ENCODE measurements at places on chromosomes 6 and 20.

GRCh38 chr6:113385020-113385431 lies 472.1 kb upstream of the MARCKS start:
- DNase-seq = no peak

- no peak for DNase-seq
Measured at GRCh38 chr6:151566557-151566956, 72.7 kb downstream of the CCDC170 start.

DNA sequence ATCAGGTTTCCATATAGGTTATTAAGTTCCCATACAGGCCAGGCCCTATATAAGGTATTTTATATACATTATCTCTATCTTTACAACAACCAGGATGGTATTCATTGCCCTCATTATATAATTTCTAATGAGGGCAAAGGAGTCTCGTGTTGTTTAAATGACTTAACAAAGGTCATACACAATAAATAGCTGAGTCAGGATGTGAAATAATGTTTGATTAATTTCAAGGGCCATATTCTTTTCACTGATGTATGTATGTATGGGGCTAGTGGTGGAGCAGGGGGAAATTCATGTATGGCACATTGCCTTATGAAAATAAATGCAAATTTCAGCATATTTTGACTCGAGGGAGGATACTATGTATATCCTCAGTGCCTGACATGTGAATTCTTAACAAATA lies 200.7 kb downstream of the FAXC start:
- no peak for DNase-seq

- no peak for DNase-seq
Measured at GRCh38 chr20:38165089-38165965, at the start of gene TGM2. Gene TGM2, minus strand, starts transcription at chr20:38165270. Its CDS starts 72 bp downstream, at chr20:38165198.

GRCh38 chr6:15473741-15474161 lies 189.1 kb downstream of the DTNBP1 start:
- no peak for DNase-seq

DNA sequence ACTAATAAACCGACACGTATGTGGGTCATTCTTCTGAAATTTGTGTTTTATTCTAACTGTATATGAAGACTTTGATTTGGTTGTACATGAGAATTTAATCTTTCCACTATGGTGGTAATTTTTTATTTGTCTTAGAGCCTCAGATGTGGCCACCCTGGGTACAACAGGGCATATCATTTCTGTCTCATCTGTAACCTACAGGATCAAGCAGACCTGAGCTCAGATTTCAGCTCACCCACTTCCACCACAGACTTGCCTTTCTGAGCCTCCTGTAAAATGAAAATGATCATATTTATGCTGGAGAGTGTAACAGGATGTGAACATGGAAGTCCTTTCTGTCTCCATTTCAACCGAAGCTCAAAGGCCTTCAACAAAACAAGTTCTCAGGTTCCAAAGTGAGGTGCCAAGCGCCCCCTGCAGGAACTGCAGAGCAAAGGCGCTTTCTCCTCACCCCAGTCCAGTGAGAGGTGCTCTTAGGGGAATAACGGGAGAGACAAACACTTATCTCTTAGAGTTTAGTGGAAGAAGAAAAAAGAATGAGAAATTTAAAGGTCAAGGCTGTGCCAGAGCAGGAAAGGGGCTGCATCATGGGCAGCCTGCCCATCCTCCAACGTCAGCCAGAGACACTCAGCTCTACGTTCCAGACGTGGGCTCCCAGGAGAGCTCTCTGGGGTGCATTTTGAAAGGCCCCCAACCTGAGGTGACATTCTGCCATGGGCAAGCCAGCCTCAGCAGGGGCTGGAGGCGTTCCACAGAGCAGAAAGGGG lies 23.0 kb upstream of the CD24 start:
- DNase-seq = peak; percentile 5

DNA sequence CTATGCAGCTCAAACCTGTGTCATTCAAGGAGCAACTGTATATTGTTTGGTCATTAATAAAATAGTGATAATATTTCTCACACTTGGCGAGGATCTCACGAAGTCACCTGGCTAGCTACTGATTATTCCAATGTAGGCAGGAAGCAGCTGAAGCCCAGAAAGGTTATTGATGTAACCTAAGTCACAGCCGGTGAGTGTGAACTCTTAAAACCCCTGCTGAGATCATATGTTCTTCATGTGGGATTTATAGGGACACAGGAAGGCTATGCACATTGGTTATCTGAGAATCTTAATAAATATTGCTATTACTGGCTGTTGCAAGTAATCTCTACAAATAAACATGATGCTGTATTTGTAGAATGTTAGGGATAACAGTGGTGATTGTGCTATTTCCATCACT lies 161.4 kb downstream of the TBC1D7 start:
- no peak for DNase-seq

DNA sequence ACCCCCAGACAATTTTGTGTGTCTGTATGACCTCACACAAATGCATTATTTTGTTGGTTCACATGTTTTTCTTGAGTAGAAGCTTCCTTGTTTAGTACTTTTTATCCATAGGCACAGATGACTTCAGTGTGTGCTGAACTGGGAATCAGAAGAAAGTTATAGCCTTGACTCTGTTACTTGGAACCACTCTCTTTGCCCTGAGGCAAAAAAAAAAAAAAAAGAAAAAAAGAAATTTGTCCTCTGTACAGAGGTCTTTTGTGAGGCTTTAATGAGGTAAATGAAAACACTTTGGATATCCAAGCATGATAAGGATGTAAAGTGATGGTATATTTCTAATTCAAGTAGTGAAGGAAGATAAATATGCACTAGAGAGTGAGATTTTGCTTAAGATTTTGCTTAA lies 51.9 kb downstream of the TRMT11 start:
- no peak for DNase-seq

DNA sequence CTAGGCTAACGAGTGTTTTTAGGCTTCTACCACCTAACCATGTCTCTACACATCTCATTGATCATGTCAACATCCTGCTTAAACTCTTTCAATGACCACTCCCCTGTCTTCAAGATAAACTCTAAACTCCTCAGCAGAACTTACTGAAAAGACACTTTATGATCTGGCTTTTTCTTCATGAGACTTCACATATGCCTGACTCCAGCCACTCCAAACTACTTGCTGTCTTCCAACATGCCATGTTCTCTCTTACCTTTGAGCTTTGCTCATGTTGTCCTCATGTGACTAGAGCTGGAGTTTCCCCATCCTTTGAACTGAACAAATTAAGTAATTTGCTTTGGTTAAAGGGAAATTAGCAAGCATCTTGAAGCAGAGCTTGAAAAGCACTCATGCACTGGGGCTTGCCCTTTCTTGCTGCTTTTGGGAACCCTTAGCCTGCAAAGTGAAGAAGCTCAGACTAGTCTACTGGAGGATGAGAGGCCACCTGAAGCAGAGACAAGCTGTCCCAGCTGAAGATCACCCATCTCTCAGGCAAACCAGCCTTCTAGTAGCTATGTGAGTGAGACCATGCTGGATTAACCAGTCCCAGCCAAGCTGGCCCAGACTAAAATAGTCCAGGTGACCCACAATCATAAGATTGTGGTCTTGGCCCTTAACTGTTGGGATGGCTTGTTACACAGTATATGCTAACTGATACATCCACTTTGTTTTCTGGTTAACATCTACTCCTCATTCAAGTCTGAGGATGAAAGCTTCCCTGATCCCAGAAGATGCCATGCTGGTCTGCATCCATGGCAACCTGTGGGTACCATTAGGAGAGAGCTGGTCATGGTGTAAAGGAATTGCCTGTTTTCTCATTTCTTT lies 235.8 kb downstream of the GMPR start:
- DNase-seq = no peak

- no peak for DNase-seq
Measured at GRCh38 chr6:47752801-47753200, 29.0 kb upstream of the OPN5 start.

- no peak for DNase-seq
Measured at GRCh38 chr6:113281431-113281830, 575.7 kb upstream of the MARCKS start.

- no peak for DNase-seq
Measured at GRCh38 chr6:42702200-42702599, 20.2 kb downstream of the PRPH2 start.

GRCh38 chr6:137832110-137832509 lies 34.9 kb upstream of the TNFAIP3 start:
- DNase-seq = no peak

- DNase-seq = no peak
Measured at GRCh38 chr6:12709116-12709515, 7.5 kb upstream of the PHACTR1 start.

GRCh38 chr6:110522427-110522826 lies 46.0 kb upstream of the SLC22A16 start:
- DNase-seq = no peak

DNA sequence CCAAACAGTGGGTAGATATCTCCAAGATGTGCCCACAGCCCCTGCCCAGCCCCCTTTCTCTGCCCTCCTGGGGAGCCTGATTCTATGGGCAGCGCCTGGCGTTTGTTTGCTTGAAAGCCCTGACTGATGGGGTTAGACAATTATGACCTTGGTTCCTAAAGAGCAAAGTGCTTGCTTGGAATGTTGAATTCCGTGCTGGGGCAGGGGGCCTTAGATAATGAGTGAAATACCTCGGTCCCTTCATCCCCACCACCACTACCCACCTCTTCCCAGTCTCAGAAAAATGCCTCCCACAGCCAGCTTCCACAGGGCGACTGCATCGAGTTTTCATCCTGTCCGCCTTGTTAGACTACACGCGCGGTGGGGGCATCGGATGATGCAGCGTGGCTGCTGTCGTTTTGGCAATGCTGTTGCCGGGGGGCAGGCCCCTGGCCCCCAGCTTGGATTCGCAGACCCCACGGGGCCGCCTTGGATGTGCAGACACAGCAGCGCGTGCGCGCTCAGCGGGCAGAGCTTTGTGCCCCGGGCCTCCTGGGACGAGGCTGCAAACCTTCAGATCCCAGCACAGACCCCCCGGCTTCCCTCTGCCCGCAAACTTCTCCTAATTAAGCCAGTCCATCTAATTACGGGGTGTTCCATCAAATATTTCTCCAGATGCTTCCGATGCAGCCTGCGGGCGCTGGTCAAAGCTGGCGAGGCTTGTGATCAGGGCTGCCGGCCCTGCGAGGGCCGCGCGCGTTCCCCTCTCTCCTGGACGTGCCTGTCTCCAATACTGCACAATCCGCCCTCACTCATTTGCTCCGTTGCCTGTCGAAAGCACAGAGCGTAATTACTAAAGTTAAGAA lies 86.1 kb downstream of the LINC00237 start:
- DNase-seq = no peak

GRCh38 chr6:85361643-85362014 lies 88.3 kb upstream of the NT5E start:
- DNase-seq = no peak

DNA sequence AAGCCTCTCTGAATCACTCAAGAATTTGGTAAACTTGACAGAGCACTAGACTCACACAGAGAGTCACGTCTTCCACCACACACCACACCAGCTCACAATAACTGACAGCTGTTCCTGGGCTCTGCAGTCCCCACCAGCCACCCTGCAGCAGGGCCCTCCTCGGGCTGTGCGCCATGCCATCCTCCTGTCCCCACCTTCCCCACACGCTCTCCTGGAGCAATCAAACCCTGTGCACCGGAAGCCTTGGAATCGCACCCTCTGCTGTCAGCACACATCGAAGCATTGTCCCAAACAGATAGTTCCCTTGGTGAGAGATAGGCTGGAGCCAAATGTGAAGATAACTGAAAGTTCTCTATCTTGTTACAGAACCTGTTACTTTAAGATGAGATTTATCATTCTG lies 191.0 kb downstream of the TBXT start:
- DNase-seq = no peak

- no peak for DNase-seq
Measured at GRCh38 chr6:99165838-99166237, 183.6 kb downstream of the FAXC start.

GRCh38 chr20:37319151-37319671 lies 26.7 kb upstream of the SRC start:
- no peak for DNase-seq
